ENCODE measurements at places on chromosomes 1 and 21. TPM values are rescaled to one million over a fixed set of nuclear protein-coding genes. Genes with fewer than 3 reads are reported as not detected.
A peak's percentile ranks its signal among the peaks of the same experiment; 100 is the strongest.

DNA sequence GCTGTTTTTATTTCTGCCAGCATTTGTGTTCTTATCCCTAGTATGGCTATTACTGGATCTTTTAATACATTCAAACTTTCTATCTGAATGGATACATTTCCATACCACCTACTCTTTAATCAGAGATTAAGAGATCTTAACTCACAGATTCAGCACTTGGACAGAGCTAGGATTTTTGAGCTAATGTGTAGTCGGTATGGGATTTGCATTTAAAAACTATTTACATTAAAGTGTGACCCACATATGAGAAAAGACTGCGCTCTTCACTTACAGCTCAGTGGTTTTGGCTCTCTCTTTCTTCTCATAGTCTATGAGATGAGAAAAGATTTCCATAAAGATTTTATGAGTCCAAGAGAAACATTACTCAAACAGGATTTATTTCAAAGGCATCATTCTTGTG, 16.4 kb downstream of the HMGB4 start:
- H3K27ac ChIP-seq = no peak overlapping the region
- peaks cover 4% of the 10 kb centered on the region for H3K4me1 ChIP-seq
- no peak for DNase-seq

GRCh38 chr1:29653034-29653810, 416.9 kb downstream of the PTPRU start:
- H3K27ac ChIP-seq = no peak overlapping the region
- no peaks in the 10 kb centered on the region for H3K27me3 ChIP-seq
- H3K4me3 ChIP-seq = no peak overlapping the region
- H3K36me3 ChIP-seq = no peaks in the 10 kb centered on the region
- DNase-seq = peak; percentile 28

DNA sequence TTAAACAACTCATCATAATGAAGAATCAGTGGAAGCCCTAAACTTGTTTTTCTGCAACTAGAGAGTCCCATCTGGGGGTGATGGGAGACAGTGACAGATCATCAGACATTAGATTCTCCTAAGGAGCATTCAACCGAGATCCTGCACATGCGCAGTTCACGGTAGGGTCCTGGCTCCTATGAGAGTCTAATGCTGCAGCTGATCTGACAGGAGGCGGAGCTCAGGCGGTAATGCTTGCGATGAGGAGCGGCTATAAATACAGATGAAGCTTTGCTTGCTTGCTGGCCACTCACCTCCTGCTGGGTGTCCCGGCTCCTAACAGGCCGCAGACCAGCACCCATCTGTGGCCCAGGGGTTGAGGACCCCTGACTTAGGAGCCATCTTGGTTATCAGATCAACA, 247.2 kb downstream of the FMN2 start:
- H3K36me3 ChIP-seq = no peaks in the 10 kb centered on the region
- H3K4me1 ChIP-seq = no peaks in the 10 kb centered on the region
- DNase-seq = no peak
- H3K4me3 ChIP-seq = no peak overlapping the region
- no peak overlapping the region for H3K27ac ChIP-seq

GRCh38 chr1:155208541-155209311, at the start of gene MTX1:
Gene MTX1 (plus strand): TSS chr1:155208695. CDS start chr1:155208805, 110 bp downstream.
- peaks cover 11% of the 10 kb centered on the region for H3K4me1 ChIP-seq
- H3K27me3 ChIP-seq = no peaks in the 10 kb centered on the region
- peak within 1 kb of the TSS; percentile 86 for H3K4me3 ChIP-seq
- H3K27ac ChIP-seq = peak within 1 kb of the TSS; percentile 85
- no peaks in the 10 kb centered on the region for H3K36me3 ChIP-seq

The RPS6KA1 gene
- 48.8 TPM for polyA plus RNA-seq

The NTRK1 gene
- polyA plus RNA-seq = 0.13 TPM

The SPRR2A gene
- not detected for polyA plus RNA-seq

GRCh38 chr21:33441489-33442477, 38.0 kb downstream of the TMEM50B start:
- H3K27ac ChIP-seq = no peak overlapping the region
- no peaks in the 10 kb centered on the region for H3K4me1 ChIP-seq
- no peak overlapping the region for H3K4me3 ChIP-seq
- H3K36me3 ChIP-seq = peaks cover 1% of the 10 kb centered on the region
